ENCODE measurements at places on chromosomes 4 and X. TPM values are rescaled to one million over a fixed set of nuclear protein-coding genes. Genes with fewer than 3 reads are reported as not detected.

The INPP4B gene
- 0.34 TPM for total RNA-seq

The LANCL3 gene
- total RNA-seq, result 0.36 TPM

The UGT2A1 gene
- total RNA-seq, result not detected

The NPY1R gene
- total RNA-seq, result 7.2 TPM

Measured in H1 (cell line).